Femur (tissue), 1 donor: ENCODE measurements at places on chromosomes 6 and 20.

DNA sequence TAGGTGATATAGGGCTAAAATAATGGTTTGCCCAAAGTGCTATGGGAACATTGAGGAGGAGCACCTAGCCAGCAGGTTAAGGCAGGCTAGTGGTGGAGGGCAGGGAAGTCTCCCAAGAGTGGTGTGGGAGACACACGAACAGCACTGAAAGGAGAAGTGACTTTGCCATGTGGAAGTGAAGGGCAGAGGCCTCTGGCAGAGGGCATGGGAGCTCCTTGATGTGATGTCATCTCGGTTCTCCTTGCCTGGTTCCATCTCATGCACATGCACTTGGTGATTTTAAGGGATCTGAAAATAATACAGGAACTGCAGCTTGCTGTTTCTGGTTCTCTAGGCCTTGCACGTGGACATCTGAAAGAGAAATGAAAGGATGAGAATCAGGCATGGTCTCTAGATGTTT, 4.7 kb upstream of the MAP3K4 start:
- no peak for DNase-seq

- DNase-seq, result no peak
Observed at GRCh38 chr6:148214667-148215066, 128.0 kb upstream of the SASH1 start.

GRCh38 chr20:51175156-51175555, 152.2 kb upstream of the KCNG1 start:
- DNase-seq, result no peak

DNA sequence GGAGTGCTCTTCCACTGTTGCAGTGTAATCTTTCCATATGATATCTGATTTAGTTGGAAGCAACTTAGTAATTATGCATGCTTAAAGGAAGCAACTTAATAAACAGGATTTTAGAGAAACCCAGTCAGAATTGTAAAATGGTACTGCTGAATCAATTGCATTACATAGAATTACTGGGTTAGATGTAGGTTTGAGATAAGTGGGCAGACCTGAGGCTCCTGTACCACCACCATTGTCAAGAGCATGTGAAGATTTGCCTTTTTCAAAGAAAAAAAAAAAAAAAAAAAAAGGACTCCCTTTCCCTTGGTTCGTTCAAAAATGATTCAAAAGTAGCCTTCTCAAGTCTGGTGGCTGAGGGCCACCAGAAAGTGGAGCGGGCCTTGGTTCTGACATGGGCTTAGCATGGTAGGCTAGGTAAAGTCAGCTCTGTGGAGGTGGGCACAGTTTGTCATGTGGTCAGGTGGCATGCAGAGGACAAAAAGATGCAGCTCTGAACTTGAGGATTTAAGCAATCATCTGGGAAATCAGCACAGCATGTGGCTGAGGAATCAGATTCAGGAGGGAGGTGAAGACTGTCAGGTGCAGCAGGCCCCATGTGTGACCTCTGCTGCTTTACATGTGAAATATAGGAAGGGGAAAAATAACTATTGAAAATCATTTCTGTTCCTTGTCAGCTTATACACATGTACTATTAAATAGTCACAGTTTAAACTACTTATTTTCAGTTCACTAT, 32.4 kb downstream of the ARID1B start:
- no peak for DNase-seq

- DNase-seq, result peak; percentile 96
Observed at GRCh38 chr20:63894358-63895201, at the start of gene DNAJC5. Gene DNAJC5, plus strand, starts transcription at chr20:63895126. Its CDS starts 33,220 bp downstream, at chr20:63928346.

DNA sequence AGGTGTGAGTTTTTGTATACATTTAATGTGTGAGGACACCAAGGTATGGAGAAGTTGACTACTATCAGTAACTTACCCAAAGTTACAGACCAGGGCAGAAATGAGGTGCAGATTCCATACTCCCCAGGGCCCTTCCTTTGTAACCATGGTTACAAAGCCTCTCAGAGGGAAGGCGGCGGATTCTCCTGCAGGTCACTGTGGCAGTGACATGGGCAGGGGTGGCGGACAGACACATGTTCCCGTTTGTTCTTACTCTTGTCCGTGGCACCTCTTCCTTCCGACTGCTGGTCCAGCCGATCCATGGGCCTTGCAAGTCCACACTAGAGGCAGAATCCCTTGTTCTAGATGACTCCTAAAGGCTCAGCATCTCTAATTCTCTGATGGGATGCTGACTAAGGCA, 43.0 kb downstream of the PDYN start:
- DNase-seq, result no peak

- DNase-seq, result no peak
Observed at GRCh38 chr6:72787391-72788031, 165.6 kb downstream of the KCNQ5 start.

GRCh38 chr6:155382338-155382685, 68.0 kb upstream of the TFB1M start:
- DNase-seq, result no peak

GRCh38 chr20:38840894-38841470, 35.5 kb downstream of the PPP1R16B start:
- no peak for DNase-seq

- no peak for DNase-seq
Observed at GRCh38 chr6:87183687-87184086, 28.3 kb downstream of the ZNF292 start.

- DNase-seq, result no peak
Observed at GRCh38 chr6:1479095-1479494, 89.7 kb downstream of the FOXF2 start.

- DNase-seq, result peak; percentile 24
Observed at GRCh38 chr20:17645546-17646208, 36.4 kb downstream of the RRBP1 start.
